ENCODE measurements at places on chromosomes 7 and 10.

- no peak for DNase-seq
Measured at GRCh38 chr10:101405001-101405400, 51.0 kb downstream of the BTRC start.

DNA sequence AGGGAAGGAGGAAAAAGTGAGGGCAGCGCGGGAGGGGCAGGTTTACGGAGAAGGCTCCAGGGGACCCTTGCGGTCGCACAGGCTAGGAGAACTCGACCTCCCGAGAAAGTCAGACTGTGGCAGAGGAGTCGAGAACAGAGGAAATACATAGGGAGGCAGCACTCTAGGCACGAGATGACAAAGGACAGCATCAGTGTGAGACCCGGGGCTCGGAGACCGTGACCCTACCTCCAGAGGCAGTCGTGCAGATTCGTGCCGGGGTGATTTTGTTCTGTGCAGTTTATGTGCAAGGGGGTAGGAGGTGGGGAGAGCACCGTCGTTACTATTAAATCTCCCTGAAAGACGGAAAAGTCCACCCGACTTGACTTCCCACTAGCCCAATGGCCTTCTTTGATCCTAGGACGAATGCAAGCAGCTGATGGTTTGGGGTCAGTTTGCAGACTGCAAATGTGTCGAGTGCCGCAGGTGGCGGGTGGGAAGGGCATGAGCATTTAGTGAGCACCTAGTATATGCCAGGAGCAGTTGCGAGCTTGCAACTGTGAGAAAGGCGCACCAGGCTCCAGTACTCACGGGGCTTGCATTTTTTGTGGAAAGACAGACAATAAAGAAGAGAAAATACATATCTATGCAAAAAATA lies 674 bp upstream of the OSBPL3 start:
- DNase-seq = no peak

GRCh38 chr10:59857921-59858320 lies 48.4 kb downstream of the CCDC6 start:
- DNase-seq = no peak

DNA sequence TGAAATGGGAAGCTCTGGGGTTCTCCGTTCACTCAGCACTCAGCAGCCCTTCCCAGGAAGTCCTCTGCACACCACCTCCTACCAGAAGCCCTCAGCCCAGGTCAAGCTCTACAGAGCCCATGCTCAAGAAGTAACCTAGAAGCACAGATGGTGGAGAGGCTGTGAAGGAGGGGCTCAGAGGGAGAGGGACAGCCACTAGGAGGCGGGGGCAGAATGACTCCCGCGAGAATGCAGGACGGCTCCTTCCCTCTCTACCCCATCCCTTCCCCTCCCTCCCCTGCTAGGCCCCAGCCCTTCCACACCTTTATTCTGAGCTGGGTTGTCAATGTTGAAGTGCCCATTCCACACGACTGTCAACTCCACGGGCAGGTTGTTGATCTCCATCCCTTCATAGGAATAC lies 373.2 kb downstream of the PLXNA4 start:
- no peak for DNase-seq

DNA sequence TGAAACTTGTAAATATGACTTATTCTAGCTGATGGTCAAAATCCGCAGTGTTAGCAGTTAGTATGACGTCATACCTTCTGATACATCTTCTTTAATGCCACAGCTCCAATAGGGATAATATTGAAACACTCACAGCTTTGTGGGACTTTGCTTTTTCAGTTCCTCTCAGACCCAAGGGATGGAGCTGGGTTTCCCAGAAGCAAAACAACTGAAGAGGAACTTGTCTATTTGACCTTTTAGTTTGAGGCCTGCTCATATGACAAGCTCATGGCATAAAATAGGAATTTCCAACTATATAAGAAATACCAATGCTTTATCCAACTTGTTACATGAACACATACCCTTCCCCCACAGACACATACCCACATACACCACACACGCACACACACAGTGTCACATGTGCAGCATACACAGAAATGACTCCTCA lies 31.6 kb upstream of the C10orf67 start:
- no peak for DNase-seq

GRCh38 chr7:19747740-19748339 lies 25.6 kb downstream of the TMEM196 start:
- no peak for DNase-seq

- no peak for DNase-seq
Measured at GRCh38 chr10:124728071-124728829, 15.9 kb downstream of the FAM53B start.
